ENCODE measurements at places on chromosomes 3 and 15. TPM values are rescaled to one million over a fixed set of nuclear protein-coding genes. Genes with fewer than 3 reads are reported as not detected.

GOLGB1 gene
- 22.7 TPM for total RNA-seq

CPA3 gene
- total RNA-seq, result 0.29 TPM

SAMD7 gene
- not detected for total RNA-seq

C3orf85 gene
- total RNA-seq, result not detected

GOLGA8S gene
- total RNA-seq, result not detected

AADAC gene
- total RNA-seq, result not detected

SH2D7 gene
- not detected for total RNA-seq

UQCC5 gene
- total RNA-seq, result 3.5 TPM

AHSG gene
- total RNA-seq, result not detected

REC114 gene
- total RNA-seq, result not detected

PEX5L gene
- under 0.01 TPM for total RNA-seq

DPPA4 gene
- not detected for total RNA-seq

CISH gene
- total RNA-seq, result 0.35 TPM

All from myometrial cell (primary cell).